Right renal pelvis (tissue), 4 donors: ENCODE measurements at places on chromosomes 1 and 21. TPM values are rescaled to one million over a fixed set of nuclear protein-coding genes. Genes with fewer than 3 reads are reported as not detected.

DNA sequence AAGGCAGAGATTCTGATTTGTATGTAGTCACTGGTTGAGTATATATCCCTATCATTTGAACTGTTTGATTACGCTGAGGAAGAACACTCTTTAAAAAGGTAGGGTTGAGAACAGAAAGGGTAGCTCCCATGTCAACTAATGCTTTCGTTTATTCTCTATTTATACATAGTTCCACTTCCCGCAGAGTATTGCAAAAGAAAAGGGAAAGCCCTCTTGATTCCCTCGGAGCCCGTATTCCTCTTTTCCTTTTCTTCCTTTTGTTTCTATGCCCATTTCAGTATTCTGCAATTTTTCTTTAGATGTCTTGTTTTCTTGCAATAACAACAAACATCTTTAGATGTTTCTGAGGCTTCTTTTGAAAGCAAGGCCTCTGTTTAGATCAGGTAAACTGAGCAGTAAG lies 78.2 kb downstream of the DNTTIP2 start:
- DNase-seq, result no peak

GPR137B gene
- 36.4 TPM for polyA plus RNA-seq

GRCh38 chr1:31952825-31953220 lies 14.7 kb upstream of the PTP4A2 start:
- DNase-seq, result no peak

- no peak for DNase-seq
Measured at GRCh38 chr21:38679534-38679933, 126.2 kb upstream of the ETS2 start.

FCRL2 gene
- not detected for polyA plus RNA-seq

SELP gene
- polyA plus RNA-seq, result 3.7 TPM

- DNase-seq, result no peak
Measured at GRCh38 chr1:150235294-150235851, 539 bp downstream of the ANP32E start.

PWP2 gene
- 4.9 TPM for polyA plus RNA-seq

GRCh38 chr1:94698356-94698755 lies 121.8 kb upstream of the SLC44A3 start:
- no peak for DNase-seq
